NCI-H1694 treated with DMSO at 0.1 percent for 48 hours (cell line): ENCODE measurements at places on chromosomes 13 and 19.

GRCh38 chr13:75418997-75419396 is 63.0 kb downstream of the TBC1D4 start:
- no peak for DNase-seq

DNA sequence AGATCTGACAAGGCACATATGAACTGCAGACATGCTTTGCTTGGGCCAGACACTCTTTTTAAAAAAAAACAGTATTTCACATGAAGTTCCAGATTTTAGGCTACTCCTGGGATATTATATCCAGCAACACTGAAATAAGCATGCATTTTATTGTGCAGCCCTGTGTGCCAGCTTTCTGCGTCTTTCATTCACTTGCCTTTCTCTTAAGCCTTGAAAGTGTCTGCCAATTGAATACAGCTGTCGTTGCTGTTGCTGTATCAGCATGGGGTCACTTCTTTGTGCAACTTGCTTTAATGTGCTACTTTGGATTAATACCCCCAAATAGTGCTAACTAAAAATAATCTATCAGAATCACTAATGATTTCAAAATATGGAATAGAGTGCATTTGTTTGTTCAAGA is 657.8 kb downstream of the SLITRK6 start:
- no peak for DNase-seq

GRCh38 chr13:36674337-36675212 is 755 bp downstream of the SERTM1 start:
- no peak for DNase-seq

DNA sequence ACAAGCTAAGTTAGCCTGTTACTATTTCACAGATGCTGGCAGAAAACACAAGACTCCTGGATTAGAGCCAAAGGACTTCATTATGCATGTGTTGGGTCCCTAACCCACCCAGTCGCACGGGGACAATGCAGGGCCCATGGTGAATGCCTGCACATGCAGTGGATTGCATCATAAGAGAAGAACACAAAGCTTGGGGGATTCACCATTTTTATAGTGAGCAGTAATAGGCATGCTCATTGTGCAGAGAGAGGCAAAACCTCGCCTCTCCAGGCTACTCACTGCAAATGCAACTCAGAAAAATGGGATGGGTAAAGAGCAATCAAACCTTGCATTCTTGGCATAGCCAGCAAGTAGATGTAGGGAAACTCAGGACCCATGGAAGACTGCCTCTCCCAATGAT is 115.8 kb downstream of the DIAPH3 start:
- DNase-seq, result no peak
